ENCODE measurements at places on chromosomes 6 and 20. TPM values are rescaled to one million over a fixed set of nuclear protein-coding genes. Genes with fewer than 3 reads are reported as not detected.

GPR6 gene
- 0.05 TPM for polyA plus RNA-seq

BPIFB4 gene
- polyA plus RNA-seq, result 0.64 TPM

SLC22A2 gene
- polyA plus RNA-seq, result 0.39 TPM

AHCY gene
- 56.0 TPM for polyA plus RNA-seq

NMBR gene
- 0.07 TPM for polyA plus RNA-seq

PBOV1 gene
- not detected for polyA plus RNA-seq

DEF6 gene
- 148 TPM for polyA plus RNA-seq

ROS1 gene
- polyA plus RNA-seq, result 0.16 TPM

OR2H2 gene
- under 0.01 TPM for polyA plus RNA-seq

OR2B6 gene
- polyA plus RNA-seq, result 0.87 TPM

All from thymus (tissue), 14 donors.